ENCODE measurements at places on chromosomes 11 and 22. TPM values are rescaled to one million over a fixed set of nuclear protein-coding genes. Genes with fewer than 3 reads are reported as not detected.

DNA sequence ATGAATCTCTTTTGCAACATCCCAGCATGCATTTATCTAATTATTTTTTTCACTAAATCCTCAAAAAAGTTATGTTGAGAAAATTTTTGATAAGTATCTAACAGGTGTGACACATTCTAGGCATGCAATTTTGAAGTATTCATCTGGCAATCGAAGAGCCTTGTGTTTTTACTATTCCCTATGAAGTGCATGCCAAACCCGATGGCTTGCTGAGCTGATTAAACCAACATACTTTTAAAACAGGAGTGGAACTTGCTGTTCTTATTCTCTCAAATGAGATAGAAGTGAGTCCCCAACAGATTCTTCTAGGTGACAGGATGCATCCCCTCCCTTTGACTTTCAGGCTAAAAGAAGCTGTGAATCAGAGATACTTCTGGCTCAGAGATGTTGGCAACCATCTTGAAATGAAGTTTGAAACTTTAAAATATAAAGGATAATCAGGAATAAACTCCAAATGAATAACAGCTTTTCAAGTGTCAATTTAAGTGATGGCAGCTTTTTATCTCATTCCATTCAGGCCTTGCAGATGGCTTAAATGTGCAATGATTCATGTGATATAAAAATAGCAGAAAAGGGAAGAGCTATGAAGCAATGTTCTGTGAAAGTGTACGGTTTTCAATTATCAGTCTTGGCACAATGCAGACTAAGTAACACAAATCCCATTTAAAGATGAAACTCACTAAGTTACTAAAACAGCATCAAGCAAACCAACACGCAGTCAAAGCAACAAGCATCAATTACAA is 67.7 kb downstream of the APOL5 start:
- H3K27me3 ChIP-seq = no peaks in the 10 kb centered on the region
- no peak overlapping the region for H3K27ac ChIP-seq
- H3K4me1 ChIP-seq = peaks cover 4% of the 10 kb centered on the region
- no peaks in the 10 kb centered on the region for H3K36me3 ChIP-seq
- no peak overlapping the region for H3K4me3 ChIP-seq
- DNase-seq = no peak

GRCh38 chr11:113417428-113417827 is 29.8 kb downstream of the ANKK1 start:
- no peaks in the 10 kb centered on the region for H3K36me3 ChIP-seq
- H3K27me3 ChIP-seq = peaks cover 3% of the 10 kb centered on the region
- no peak overlapping the region for H3K4me3 ChIP-seq
- peaks cover 5% of the 10 kb centered on the region for H3K4me1 ChIP-seq
- DNase-seq = no peak

DNA sequence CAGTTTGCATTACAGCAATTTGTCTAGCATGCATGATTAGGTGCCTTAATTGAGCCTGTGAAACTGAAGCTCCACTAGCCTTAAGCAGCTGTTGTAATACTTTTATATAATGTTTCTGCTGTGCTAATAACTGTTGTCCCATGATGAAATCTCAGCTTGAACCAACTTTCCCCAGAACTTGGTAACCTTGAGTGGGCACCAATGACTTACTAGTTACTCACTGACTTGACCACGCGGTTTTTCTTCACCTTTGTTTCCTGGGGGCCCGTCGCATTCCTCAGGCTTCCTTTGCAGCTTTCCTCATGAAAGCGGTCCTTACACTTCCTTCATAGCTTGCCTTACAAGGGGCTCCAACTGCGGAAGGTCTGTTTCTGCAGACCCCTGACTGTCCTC is 11.2 kb upstream of the GLYATL1 start:
- H3K27ac ChIP-seq = no peak overlapping the region
- peaks cover 18% of the 10 kb centered on the region for H3K27me3 ChIP-seq
- H3K36me3 ChIP-seq = no peaks in the 10 kb centered on the region
- no peak overlapping the region for H3K4me3 ChIP-seq

DSCAML1 gene
- not detected for total RNA-seq

DNA sequence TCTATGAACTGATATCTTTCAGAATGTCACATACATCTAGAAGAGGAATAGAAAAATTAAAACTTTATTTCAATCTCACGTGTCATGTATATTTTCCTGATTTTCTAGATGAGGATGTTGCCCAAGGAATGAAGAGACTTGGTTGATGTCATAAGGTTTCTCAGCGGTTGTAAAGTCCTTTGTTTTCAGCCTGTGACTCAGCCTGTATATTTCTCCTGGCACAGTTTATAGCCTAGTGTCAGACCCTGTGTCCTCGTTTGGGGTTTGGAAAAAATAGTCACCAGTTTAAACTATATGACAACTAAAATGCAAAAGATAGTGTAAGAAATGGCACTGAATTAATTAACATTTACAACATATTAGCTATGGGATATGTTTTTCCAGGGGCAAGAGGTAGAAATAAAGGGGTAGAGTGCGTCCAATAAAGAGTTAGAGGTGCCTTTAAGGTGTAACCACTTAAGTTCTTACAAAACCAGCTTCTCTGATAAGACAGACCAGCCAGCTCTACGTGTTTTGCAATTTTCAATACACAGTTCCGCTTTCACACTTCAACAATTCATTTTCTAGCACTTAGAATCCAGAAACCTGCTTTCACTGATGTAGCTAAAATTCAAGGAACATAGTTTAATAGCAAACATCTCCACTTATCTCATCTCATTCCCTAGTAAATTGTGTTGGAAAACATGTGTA is 1432.6 kb upstream of the TENM4 start:
- H3K4me3 ChIP-seq = no peak overlapping the region
- no peaks in the 10 kb centered on the region for H3K36me3 ChIP-seq
- no peak for DNase-seq
- H3K27ac ChIP-seq = no peak overlapping the region
- H3K27me3 ChIP-seq = no peaks in the 10 kb centered on the region

DNA sequence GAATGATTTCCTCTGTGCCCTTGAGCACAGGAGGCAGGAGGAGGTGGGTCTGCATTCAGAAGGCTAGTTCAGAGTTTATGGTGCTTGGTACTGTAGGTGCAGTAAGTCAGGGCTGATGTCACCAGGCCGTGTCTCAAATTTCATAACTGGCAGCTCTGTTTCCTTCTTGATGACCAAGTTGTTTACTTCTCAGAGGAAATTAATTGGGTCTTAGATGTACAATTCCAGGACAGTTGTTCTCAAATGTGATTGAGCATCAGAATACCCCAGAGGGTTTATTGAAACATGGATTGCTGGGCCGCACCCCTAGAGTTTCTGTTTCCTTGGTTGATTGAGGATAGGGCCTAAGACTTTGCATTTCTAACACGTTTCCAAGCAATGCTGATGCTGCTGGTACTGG is 6.2 kb downstream of the AMOTL1 start:
- H3K4me3 ChIP-seq = no peak overlapping the region
- no peak for DNase-seq
- no peaks in the 10 kb centered on the region for H3K36me3 ChIP-seq

GRCh38 chr22:22787786-22788459 is 99.7 kb upstream of the IGLL5 start:
- peaks cover 41% of the 10 kb centered on the region for H3K4me1 ChIP-seq
- no peak overlapping the region for H3K4me3 ChIP-seq
- H3K36me3 ChIP-seq = no peaks in the 10 kb centered on the region
- DNase-seq = peak; percentile 75

CCS gene
- 32.8 TPM for total RNA-seq
